Activated CD8-positive, alpha-beta memory T cell treated with anti-CD3 and anti-CD28 coated beads, Interleukin-2, amount 50 U/mL, for 4 hours (primary cell): ENCODE measurements at places on chromosomes 3 and 15.

GRCh38 chr3:24845524-24846155 lies 351.0 kb upstream of the THRB start:
- DNase-seq, result no peak

GRCh38 chr3:172129850-172130716 lies 90.7 kb downstream of the FNDC3B start:
- peak; percentile 59 for DNase-seq

DNA sequence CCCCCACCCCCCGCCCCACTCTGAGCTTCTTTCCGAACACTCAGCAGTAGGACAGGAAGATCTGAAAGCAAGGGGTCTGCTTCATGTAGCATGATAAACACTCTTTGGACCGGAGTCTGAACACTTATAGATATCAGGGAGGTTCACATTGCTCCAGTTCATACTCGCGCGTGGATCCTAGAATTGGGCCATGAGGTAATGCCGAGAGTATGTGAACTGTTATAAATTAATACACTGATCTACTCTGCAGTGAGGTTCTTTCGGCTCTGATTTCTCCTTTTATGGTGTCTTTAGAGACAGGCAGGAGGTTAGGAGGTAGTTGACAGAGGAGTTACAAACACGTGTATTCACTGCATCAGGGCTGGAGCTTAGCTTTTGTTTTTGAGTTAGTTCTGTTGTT lies 223.0 kb downstream of the THSD4 start:
- no peak for DNase-seq

DNA sequence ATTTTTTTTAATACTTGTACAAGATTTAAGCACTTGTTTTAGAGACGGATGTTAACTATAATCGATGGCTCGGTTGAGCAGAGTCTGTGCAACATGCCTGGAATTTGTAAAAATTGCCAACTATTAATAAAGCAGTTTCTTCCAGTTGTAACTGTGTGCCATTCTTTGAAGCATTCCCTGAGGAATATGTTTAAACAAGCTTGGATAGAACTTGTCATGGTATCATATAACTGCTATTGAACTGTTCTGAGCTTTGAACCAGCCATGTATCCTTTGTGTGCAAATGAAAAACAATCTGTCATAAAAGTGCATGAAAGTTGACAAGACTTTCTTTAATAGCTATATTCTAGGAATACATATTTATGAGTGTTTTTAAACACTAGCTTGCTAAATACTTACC lies 45.8 kb upstream of the UBE2E2 start:
- no peak for DNase-seq

DNA sequence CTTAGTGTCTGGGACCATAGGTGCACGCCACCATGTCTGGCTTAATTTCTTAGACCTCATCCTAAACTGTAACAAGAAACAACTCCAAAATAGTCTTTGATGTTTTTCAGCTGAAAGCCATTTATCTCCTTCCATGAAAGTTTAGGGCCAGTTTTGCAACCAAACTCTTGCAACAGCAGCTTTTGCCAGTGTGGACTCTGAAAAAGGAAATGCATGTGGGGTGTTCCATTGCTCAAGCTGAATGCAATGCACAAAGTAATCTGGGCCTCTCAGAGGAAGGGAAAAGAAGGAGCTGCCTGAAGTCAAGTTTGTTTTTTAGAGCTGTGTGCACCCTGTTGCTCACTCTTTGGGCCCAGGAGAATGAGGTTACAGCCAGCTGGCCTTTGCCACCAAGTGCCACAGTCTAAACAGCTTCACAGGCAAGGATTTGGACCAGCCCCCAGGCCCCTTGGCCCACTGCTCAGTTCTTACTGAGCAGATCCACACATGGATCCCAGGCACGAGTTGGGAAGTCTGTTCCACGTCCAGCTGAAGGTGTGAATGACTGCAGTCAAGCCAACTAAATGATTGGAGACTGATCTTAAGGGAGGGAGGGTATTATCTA lies 212.3 kb upstream of the LRRFIP2 start:
- no peak for DNase-seq

DNA sequence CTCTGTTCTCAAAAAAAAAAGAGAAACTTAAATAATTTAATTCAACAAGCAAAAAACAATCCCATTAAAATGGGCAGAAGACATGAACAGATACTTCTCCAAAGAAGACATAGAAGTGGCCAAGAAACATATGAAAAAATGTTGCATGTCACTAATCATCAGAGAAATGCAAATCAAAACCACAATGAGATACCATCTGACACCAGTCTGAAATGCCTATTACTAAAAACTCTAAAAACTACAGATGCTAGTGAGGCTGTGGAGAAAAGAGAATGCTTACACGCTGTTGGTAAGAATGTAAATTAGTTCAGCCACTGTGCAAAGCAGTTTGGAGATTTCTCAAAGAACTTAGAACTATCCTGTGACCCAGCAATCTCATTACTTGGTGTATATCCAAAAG lies 382.9 kb downstream of the OTOL1 start:
- DNase-seq, result no peak

- no peak for DNase-seq
Measured at GRCh38 chr15:72685301-72685924, 569 bp downstream of the HIGD2B start.

DNA sequence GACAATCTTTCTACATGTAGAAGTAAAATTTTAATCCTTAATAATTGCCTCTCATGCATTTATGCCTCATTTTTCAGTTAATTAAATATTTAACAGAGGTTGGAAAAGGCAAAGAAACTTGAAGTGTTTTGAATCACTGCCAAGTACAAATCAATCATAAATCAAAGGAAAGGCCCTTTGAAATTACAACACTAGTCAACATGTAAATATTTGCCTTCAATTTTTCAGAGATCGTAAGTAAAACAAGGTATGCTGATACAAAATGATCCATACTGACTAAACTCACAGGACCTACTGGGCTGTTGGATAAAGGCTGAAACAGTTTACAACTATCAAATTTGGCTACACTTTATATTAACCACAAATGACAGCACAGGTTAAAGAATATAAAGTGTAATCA lies 33.9 kb downstream of the ZBBX start:
- DNase-seq, result no peak

- DNase-seq, result no peak
Measured at GRCh38 chr3:146581951-146582467, 23.1 kb downstream of the PLSCR5 start.

- DNase-seq, result no peak
Measured at GRCh38 chr15:68658641-68659358, 80.0 kb downstream of the CORO2B start.

DNA sequence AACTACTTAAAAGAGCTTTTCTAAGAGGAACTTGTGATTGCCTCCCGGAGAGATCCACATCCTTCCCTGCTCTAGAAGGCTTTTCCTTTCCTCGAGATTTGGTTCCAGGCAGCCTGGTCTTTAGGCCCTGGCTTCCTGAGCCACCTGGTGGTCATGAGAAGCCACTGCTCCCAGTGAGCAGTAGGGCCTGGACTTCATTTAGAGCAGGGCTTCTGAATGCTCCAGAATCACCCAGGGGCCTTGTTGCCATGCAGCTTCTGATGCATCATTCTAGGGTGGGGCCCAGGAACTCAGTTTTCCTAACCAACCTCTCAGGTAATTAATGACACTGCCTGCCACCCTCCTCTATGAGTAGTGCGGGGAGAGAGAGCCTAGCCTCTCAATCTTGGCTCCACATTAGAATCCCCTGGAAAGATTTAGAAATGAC lies 29.6 kb downstream of the PSMD6 start:
- DNase-seq, result peak; percentile 42

GRCh38 chr15:67091071-67091979 lies 25.9 kb downstream of the SMAD3 start:
- DNase-seq, result peak; percentile 60

DNA sequence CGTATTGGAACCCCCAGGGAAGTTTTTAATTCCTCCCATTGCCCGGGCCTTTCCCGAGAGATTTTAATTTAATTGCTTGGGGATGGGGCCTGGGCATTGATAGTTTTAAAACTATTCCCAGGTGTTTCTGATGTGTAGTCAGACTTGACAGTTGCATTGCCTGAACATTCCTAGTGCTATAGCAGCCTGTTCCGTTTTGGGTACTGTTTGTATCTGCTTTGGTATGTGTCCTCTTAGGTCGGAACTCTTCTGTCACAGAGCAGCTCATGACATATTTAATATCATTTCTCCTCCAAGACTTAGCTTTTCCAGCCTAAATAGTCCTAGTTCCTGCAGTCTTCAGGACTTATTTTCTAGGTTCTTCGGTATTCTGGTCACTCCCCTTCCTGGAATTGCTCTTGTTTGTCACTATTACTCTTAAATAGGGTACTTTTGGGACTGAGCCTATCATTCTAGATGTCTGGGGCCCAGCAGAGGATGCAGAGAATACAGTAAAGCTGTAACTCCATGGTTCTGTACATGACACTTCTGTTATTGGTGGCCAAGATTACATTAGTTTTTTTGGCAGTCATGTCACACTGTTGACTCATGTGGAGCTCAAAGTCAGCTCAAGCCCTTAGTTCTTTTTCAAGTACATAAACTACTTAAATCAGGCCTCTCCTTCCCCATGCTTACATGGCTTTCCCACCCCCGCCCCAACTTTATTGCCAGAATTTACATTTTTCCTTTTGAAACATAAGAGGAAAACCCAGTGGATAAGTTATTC lies 81.5 kb downstream of the BBX start:
- no peak for DNase-seq

GRCh38 chr15:100671124-100671680 lies 68.8 kb downstream of the ASB7 start:
- no peak for DNase-seq

- no peak for DNase-seq
Measured at GRCh38 chr3:1216856-1217255, 124.0 kb downstream of the CNTN6 start.

DNA sequence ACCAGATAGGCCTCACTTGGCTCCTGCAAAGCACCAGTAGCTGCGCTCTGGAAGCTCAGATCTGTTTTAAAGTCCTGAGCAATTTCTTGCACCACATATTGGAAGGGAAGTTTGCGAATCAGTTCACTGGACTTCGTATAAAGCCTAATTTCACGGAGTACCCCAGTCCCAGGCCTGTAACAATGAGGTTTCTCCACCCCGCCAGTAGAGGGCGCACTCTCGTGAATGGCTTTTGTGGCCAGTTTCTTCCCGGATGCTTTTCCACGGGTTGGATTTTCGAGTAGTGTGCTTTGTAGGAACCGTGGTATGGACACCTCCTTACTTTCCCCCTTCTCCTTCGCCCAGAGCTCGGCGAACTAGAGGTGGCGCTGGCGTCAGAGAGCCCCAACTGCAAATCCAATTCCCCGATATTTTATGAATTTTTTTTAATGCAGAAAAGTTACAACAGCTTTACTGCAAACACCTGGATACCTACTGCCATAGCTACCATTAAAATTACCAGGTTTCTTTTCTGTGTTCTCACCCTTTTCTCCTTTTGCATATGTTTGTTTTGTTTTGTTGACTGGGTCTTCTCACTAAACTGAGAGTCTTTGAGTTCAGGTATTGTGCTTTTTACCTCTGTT lies 13.3 kb downstream of the RARB start:
- DNase-seq, result no peak

DNA sequence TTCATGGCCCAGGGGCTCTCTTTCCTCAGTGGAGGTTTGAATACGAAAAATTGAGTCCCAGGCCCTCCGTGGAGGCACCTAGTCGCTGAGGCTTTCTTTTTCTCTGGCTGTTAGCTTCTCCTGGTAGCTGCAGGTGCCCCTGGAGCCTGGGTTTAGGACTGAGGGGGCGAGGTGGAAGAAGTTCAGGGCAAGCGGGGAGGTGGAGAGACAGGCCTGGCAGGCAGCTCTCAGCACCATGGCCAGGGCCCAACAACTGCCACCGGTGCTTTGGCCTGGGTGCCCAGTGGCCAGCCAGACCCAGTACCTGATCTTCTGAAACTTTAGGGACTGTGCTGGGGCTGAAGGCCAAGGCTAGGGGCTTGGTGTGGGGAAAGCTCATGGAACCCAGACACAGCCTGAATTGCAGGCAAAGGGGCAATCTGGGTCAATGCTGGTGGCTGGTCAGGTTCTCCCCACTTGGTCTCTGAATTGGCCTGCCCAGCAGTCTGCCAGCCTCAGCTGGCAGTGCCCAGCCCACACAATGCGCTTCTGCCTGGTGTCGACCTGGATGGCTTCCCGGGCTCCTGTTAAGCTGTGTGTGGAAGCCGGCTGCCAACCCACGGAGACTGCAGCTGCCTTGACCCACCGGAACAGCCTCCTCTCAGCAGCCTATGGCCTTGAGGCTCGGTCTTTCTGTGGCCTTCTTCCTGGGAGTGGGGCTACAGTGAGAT lies 30.3 kb upstream of the POLG start:
- DNase-seq, result no peak

GRCh38 chr15:68602459-68603215 lies 23.8 kb downstream of the CORO2B start:
- DNase-seq, result no peak

DNA sequence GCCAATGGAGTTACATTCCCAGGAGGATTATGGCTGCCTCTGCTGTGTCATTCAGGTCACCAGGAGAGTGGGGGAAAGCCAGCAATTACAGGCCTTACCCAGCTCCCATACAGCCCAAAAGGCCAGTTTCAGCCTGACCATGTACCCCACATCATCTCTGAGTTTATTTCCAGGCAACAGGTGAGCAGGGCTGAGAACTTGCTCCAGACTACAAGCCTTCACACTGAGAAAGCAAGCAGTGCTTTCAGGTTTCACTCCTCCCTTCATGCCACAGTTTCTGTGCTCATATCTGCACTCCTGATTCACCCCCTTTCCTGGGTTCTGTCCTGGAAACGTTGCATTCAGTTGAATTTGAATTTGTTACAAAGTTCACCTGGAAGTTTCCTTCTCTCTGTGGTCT lies 68.1 kb upstream of the ABI3BP start:
- DNase-seq, result no peak

DNA sequence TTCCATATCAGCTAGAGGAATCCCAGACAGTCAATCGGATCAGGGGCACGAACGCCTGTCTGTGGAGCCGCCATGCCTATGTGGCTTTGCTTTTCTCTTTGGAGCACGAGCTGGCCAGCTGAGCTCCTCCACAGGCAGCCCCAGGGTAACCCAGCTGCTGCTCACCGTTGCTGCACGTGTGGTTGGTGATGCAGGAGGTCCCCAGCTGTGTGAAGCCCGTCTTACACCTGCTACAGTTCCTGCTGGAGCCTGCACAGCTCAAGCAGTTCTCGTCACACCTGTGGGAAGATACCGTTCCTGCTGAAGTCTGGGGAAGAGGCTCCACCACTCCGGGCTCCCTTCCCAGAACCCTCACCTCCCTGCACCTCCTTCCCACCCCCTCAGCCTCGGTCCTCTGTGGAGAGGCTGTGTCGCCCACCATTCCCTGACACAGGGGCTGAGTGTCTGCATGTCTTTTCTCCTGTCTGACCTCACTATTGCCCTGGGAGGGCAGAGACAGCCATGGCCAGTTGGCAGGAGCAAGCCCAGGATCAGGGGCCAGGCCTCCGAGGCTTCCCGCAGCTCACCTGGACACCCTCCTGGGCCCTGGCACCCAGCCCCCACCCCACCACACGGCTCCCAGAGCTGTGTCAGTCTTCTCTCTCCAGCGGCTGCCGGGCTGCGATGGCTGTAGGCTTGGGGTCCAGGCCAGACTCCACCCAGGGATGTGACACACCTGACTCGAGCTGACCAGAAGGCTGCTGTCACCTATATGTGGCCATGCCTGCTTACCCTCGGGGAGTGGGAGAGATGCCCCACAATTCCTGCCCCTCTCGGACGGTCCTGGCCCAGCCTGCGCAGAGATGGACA lies 12.2 kb upstream of the SNRPA1 start:
- DNase-seq, result no peak
